ENCODE measurements at places on chromosomes 11 and 22.

- DNase-seq, result no peak
Observed at GRCh38 chr11:42625757-42626665, 685.8 kb upstream of the API5 start.

- DNase-seq, result no peak
Observed at GRCh38 chr11:19077965-19078364, 17.4 kb upstream of the MRGPRX2 start.

DNA sequence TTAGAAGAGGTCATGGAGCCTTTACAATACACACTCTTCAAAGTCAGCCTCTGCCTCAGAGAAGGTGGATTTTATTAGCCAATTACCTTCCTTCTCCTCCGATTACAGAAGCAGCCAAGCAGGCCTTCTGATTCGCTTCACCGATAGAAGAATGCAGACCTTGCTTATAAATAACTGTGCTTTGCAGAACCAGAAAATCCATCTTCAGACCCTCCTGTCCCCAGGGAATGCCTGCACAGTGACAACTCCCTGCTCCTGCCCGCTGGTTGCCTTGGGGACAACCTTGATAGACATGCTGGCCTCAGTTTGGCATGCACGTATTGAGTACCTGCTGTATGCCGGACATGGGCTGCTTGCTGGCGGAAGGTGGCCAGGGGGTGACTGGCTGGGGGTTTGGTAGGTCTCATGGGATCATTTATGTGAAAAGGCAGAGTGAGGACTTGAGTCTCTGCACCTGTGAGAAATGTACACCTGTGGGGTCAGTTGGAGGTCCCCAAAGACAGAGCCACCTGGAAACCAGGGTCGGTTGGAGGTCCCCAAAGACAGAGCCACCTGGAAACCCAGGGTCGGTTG is 1238.7 kb downstream of the BRD1 start:
- no peak for DNase-seq

DNA sequence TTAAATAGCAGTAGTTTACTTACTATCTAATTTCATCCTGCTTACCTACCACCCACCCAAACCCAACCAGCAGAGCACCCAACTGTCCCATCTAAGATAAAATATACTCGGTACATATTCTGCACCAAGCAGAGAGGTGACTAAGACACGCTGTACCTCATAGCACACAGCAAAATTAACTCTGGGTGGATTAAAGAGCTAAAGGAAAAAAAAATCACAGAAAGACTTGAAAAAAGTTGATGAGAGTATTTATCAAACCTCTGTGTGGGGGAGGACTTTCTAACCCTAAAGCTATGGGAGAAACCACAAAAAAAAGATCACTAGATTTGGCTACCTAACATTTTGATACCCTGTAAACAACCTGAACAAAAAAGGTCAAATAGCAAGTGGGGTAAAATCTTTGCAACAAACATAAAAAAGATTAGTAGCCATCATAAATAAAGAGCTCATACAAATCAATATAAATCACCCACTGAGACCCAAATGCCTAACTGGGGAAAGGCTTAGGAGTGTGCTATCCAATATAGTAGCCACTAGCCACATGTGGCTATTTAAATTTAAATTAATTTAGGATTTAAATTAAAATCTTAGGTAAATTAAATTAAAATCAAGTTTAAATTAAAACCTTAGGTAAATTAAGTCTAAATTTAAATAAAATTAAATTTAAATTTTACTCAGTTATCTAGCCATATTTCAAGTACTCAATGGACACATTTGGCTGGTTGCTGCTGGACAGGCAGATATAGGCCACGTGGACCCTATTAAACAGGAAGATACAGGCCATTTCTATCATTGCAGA is 25.6 kb upstream of the CD5 start:
- no peak for DNase-seq

- DNase-seq, result no peak
Observed at GRCh38 chr11:114673661-114674060, 4.7 kb upstream of the NXPE2 start.

DNA sequence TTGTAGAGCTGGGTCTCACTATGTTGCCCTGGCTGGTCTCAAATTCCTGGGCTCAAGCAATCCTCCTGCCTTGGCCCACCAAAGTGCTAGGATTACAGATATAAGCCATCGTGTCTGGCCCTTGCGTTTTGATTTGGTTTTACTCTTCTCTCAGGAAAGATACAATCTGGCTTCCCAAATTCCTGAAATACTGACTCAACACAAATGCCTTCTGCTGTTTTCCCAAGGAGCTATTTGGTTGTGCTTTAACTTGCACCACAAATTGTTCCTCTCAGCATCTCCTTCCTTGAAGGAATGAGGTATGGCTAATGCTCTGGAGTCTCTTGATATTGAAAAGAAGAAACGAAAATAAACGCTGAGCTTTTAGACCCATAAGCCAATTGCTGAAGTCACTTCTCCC is 110.0 kb upstream of the PAX6 start:
- DNase-seq, result no peak

GRCh38 chr11:104946907-104947306 is 21.5 kb downstream of the CASP4 start:
- DNase-seq, result peak; percentile 76

GRCh38 chr11:69372589-69373250 is 78.8 kb downstream of the MYEOV start:
- no peak for DNase-seq

- DNase-seq, result no peak
Observed at GRCh38 chr22:29642694-29643093, 39.3 kb downstream of the NF2 start.

DNA sequence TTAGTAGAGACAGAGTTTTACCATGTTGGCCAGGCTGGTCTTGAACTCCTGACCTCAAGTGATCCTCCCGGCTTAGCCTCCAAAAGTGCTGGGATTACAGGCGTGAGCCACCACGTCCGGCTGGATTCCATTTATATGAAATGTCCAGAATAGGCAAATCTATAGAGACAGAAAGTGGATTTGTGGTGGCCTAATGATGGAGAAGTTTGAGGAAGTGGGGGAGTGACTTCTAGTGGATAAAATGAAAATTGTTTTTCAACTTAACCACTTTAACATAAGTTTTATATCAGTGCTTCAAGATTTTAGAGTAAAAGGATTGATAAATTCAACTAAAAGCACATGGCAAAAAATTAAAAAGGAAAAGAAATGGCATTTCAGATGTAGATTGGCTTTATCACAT is 66.2 kb downstream of the HIPK3 start:
- DNase-seq, result no peak

- no peak for DNase-seq
Observed at GRCh38 chr22:17929909-17930308, 94.5 kb downstream of the MICAL3 start.

DNA sequence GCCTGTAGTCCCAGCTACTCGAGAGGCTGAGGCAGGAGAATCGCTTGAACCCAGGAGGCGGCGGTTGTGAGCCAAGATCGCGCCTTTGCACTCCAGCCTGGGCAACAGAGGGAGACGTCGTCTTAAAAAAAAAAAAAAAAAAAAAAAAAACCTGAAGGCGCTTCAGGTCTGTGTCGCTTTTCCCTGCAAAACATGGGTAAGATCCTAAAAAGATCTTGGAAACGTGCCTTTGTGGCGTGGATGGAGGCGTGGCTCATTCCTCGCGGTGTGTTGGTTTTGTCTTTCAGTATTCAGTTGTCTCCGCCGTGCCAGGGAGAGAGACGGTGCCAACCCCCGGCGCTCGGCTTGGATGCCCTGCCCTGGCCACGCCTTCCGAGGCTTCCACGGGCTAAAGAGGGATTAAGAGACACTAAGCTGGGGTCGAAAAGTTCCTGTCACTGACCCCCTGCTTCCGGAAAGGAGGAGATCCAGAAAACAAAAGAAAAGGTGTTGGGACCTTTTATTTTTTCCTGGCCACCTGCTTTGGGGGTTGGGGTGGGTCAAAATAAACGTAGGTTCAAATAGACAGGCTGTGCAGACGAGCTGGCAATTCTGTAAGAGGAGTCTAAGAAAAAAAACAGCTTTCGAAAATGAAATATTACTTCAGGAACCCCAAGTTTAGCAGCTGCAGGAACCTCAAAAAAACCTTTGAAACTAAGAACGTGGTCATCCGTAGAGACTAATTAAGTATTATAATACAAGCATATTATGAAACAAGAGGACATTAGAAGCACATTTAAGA is 1.1 kb upstream of the SLC35F2 start:
- peak; percentile 37 for DNase-seq

DNA sequence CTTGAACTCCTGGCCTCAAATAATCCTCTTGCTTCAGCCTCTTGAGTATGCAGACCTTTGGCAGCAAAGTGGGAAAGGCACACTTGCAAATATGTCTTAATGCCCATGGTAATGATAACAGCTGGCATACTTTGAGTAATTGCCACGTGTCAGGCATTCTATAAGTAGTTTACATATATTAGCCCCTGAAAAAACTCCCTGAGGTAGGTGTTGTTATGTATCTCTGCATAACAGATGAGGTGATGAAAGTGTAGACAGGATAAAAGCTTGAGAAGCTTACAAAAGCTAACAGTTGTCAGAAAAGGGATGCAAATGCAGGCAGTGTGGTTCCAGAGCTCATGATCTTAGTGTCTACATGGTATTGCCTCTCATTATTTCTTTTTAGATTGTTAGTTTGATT is 291.1 kb upstream of the C11orf87 start:
- DNase-seq, result no peak

- DNase-seq, result no peak
Observed at GRCh38 chr22:41015003-41015402, 63.8 kb downstream of the RBX1 start.

GRCh38 chr11:91178366-91178765 is 955.5 kb upstream of the CHORDC1 start:
- no peak for DNase-seq

- peak; percentile 76 for DNase-seq
Observed at GRCh38 chr22:22463855-22464540, 44.5 kb downstream of the ZNF280B start.

DNA sequence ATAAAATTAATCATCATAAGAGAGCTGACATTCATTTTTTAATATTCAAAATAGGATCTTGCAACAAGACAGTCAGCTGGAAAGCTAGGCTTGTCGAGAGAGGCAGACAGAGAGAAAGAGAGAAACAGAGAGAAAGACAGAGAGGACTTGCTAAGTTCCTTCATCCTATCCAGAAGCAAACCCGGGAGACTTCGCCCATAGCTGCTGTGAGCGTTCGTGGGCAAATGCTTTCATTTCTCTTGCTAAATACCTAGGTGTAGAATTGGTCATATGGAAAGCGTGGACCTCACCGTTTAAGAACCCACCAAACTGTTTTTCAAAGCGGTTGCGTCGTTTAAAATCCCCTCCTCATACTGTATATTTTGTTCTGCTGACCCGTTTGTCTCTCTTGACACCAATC is 25.3 kb upstream of the KRTAP5-6 start:
- DNase-seq, result no peak

- no peak for DNase-seq
Observed at GRCh38 chr11:77747381-77747969, 73.0 kb downstream of the RSF1 start.

DNA sequence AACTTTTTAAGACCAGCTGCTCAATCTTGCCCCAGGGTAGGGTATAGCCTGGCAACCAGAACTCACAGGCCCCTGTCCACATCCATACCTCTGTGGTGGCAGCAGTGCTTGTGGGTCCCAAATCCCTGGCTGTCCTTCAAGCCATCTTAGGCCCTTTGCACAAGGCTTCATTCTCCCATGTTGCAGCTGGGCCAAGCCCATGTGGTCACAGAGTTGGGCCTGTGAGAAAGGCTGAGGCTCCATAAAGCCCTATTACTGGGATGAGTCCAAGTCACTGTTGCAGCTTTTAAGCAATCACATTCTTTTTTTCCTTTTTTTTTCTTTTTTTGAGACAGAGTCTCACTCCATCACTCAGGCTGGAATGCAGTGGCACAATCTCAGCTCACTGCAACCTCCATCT is 47.9 kb upstream of the SLC25A1 start:
- DNase-seq, result no peak

- DNase-seq, result no peak
Observed at GRCh38 chr11:80849253-80849652, 1408.4 kb upstream of the TENM4 start.

GRCh38 chr11:36454551-36454940 is 55.5 kb downstream of the TRAF6 start:
- no peak for DNase-seq

GRCh38 chr11:33168709-33169200 is 7.5 kb upstream of the CSTF3 start:
- no peak for DNase-seq

GRCh38 chr11:46259971-46260560 is 17.4 kb upstream of the CREB3L1 start:
- no peak for DNase-seq

GRCh38 chr11:64204464-64204989 is 2.0 kb upstream of the FERMT3 start:
- DNase-seq, result peak; percentile 99

DNA sequence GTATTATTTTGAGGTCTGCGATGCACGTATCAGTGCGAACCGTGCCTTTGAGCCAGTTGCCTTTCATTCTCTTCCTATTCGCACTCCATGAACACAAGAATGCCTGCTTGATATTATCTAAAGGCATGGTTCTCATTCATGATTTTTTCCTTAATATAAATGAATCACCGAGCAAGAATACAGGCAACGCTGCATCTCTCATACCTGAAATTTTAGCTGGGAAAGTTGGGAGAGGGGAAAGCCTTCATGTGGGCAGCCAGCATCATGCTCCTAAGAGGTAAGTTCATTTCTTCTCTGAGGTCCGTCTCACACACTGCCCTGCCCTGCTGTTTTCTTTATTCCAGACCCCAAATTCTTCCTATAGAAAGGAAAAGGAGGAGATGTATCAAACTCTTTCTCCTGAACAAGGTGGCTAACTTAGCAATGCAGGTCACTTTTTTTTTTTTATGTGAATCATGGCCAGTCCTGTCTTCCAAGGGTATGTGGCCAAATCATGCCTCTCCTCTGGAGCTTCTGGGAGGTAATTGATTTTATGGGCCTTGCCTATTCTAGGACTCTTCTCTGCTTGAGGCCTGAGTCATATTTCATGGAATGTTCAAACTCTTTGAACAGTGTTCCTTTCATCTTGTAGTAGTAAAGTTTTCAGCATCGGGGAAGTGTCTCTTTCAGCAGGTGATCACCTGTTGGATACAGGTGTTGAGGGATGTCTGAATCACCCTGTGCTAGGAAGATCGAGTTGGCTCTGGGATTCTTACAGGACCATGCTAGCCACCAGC is 3.2 kb downstream of the GLB1L2 start:
- no peak for DNase-seq

DNA sequence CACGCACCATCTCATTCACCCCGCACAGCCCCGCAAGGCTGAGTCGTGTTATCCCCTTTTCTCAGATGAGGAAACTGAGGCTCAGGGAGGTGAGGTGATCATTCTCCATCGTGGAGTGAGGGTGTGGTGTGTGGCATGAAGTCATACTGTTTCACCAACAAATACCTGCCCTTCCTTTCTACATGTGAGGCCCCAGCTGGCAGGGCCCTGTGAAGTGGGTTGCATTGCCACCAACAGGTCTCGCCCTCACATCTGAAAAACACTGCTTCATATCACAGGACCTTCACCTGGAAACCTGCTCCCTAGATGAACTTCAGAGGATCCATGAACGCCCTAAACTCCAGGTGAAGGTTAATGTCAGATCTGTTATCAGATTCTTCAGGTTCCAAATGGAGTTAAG is 4.3 kb downstream of the SSTR3 start:
- DNase-seq, result no peak

GRCh38 chr11:89495951-89496350 is 4.8 kb upstream of the NOX4 start:
- no peak for DNase-seq

Measured in hematopoietic multipotent progenitor cell treated with erythropoietin and hydrocortisone succinate and interleukin-3 and kit ligand, for 8 days (in vitro differentiated cells).